ENCODE measurements at places on chromosomes 2 and 18.

- no peak for DNase-seq
Measured at GRCh38 chr18:34258176-34258575, 33.5 kb upstream of the NOL4 start.

- no peak for DNase-seq
Measured at GRCh38 chr18:43893001-43893637, 615.8 kb upstream of the SYT4 start.

GRCh38 chr2:170237572-170238120, 59.7 kb downstream of the MYO3B start:
- DNase-seq = no peak

DNA sequence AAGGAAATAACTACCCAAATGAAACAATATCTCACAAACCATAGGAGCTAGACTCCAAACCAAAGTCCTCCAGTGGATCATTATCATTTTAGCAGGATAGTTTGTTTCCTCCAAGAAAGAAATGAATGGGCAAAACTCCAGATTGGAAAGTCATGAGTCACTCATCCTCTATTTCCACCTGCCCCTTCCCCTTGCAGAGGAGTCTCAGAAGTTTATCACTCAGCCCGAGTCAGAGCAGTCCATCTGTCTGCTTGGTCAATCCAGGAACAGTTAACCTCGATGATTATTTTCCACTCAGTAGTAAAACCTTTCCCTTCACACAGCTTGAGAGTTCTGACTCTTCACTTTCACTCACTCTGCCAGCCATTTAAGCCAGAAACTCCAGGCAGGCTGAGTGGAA, 462.2 kb downstream of the BCL11A start:
- no peak for DNase-seq

DNA sequence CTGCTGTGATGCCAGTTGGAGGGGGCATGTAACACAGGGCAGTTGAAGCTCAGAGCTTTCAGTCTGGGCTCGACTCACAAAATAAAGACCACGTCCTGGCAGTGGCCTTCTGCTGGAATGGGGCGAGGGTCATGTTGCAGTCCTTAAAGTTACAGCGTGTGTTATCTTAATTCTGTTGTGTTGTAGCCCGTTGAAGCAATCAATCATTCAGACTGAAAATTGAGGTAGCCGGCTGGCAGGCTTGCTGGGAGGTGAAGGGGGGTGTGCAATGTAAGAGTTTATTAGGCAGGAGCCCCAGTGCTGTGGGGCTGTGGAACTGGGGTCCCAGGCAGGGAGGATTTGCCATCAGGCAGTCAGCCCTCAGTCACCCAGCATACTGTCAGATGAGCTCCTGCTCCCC, 136.9 kb upstream of the EPAS1 start:
- no peak for DNase-seq

DNA sequence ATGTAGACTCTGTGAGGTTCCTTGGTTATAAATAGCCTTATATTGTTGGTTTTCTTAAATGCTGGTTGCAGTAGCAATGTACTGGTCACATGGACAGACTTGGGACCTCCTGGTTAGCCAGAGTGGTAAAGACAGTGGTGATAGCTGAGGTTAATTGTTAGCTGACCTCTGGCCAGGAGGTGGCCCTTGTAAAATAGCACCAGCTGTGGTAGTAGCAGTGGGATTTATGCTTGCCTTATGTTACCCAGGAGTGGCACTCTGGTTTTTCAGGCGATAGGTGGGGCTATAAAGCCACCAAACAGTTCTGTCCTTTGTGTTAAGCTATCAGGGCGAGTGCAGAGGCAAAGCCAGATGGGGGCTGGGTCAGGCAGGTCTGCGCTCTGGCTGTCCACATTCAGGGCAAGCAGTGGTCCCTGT, 94.8 kb upstream of the SRD5A2 start:
- no peak for DNase-seq

DNA sequence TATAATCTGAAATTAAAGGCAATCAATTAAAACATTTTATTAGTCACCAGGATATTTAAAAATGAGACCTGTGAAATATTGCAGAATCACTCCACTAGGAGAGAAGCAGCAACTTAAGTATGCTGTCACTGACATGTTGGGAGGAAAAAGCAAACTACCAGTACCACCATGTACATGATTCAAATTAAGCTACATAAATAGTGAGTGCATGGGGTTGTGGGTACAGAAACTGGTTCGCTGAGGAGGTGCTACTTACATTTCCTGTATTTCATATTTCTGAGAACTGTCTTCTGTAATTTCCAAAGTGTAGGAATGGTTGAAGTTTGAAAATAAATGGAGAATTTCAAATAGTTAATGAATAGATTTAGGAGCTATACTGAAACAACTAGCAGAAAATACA, 7.9 kb upstream of the NR4A2 start:
- no peak for DNase-seq
